ENCODE measurements at places on chromosomes 13 and 19.

DNA sequence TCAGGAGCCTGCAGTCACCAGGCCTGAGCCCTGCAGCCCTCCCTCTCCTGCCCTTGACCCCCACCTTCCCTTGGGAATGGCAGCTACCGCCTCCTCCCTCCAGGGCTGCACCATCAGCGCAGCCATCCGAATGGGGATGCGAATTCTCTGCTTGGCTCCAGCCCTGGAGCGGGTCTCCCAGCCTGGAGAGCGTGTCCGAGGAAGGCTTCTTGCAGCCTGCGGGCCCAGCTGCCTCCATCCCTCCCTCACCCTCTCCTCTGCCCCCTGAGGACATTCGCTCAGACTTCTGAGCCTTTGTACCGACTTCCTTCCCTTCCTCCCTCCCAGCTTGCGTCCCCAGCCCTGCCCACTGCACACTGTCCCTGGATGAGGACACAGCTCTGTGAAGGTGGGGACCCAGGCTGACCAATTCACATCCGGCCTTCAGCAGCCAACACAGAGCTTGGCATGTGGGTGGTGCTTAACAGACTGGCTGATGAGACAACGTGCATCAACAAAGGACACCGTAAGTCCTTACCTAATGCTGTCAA, 6.0 kb upstream of the NKPD1 start:
- no peak for DNase-seq

DNA sequence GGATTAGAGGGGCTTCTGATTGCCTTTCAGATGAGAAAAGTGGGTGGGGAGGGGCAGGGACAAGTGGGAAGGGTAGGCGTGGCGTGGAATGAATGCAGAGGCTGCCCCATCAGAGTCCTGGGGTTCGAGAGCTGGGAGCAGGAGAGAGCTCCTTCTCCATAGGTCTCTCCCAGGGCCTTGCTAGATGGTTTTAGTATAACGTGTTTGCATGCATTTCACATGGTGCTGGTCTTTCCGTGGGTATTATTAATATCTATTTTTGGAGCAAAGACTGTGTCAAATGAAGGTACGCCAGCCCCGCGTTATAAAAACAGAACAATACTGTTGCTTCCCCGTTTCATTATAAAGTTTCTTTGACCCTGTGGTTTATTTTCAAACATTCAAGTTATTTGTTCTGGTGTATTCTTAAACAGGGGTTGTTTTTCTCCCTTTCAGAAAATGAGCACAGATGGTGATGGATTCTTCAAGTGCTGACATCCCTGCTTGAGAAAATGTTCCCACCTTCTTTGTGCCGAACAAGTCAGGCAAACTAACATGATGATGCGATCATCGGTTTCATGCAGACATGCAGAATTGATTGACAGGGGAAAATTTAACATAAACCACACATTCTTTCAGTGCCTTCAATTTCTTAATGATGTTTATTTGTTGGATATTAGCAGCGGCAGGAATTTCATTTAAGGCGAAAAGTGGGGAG, 62.1 kb upstream of the ZNF536 start:
- DNase-seq = no peak

DNA sequence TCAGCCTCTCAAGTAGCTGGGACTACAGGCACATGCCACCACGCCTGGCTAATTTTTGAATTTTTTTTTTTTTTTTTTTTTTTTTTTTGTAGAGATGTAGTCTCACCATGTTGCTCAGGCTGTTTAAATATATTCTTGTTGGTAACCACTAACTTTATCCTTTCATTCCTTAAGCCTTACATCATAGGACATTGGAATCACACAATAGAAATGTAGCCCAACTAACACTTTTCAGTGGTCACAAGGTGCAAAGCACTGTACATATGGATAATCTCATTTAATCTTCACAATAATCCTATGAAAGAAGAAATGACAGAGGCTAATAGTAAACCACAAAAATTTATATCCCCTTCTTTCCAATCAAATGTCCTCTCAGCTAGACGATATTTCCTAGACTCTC, 417.8 kb upstream of the DACH1 start:
- no peak for DNase-seq

DNA sequence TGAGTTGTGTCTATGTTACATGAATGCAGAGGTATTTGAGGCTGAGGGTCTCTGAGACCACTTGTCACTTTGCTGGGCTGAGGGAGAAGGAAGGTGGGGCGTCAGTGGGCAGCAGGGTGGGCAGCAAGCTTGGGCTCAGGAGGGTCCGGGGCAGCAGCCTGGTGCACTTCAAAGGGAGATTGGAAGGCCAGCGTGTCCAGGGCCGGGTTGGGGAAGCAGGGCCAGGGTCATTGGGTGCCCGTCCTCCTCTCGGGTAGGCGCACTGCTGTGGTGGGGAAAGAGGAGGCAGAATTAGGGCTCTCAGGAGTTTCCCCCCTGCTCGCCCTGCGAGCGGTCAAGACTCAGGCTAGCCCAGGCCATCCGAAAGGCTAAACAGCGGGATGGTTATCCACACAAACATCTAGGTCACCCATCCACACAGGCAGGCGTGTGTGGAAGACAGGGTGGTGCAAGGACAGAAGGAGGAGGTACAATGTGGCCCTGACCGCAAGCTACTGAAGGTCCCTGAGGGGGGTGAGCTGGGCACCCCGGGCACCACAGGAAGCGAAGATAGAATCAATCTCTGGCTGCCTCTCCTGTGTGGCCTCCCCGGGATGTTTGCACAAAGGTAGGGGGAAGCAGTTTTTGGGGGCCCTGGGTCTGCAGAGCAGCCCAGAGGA, 37.7 kb downstream of the MYO9B start:
- DNase-seq = no peak

GRCh38 chr13:33057019-33057780, 41.0 kb downstream of the KL start:
- DNase-seq = no peak

DNA sequence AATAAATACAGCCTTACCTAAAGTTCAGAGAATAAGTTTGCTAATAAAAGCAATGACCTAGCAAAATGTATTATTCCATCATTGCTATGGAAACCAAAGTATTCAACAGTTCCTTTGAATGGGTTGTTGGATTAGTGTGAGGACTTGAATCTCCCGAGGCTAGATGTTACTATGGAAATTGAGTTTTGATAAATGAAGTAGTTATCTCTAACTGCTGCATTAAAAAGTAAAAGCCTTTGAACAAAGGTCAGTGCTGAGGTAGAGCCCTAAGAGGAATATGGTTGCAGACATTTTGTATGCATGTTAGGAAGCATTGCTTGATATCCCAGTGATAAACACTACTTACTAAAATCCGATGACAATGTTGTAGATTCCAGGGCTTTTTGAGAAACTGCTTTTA, 6.2 kb downstream of the KLF5 start:
- DNase-seq = no peak

GRCh38 chr13:30421093-30422053, 920 bp upstream of the UBE2L5 start:
- no peak for DNase-seq

GRCh38 chr13:46716821-46717220, 80.1 kb downstream of the ESD start:
- DNase-seq = no peak

DNA sequence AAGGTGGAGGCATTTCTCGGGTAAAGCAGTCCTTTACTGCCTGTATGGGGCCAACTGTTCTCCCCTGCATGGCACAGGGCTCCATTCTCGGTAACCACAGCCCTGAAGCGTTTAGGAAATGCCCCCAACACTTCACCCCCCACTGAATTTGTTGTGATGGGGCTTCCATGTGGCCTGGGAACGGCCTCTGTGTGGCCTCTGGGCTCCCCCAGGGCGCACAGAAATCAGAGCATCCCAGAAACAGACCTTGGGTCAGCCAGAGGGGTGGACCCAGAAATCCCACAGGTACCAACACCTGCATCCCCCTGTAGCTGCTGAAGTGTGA, 153.7 kb upstream of the VSTM2B start:
- DNase-seq = no peak

All from activated T-cell treated with anti-CD3 and anti-CD28 coated beads for 4 hours (primary cell).